ENCODE measurements at places on chromosomes 12 and 14.
A peak's percentile ranks its signal among the peaks of the same experiment; 100 is the strongest.

DNA sequence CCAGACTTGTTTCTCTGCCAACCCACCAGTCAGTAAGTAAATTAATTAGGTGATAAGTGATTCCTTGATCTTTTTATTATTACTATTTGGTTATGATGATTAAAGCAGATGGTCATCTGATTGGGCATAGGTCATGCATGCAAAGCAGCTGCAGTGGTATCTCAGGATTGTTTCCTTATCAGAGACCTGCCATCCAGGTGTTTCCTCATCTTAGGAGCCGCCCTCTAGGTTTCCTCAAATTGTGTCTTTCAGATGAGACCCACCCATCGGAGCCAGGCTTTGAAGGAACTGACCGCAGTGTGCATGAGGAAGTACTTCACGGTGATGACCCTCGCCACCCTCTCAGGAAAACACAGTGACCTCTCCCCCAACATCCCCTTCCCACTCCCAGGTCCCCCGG lies 63.3 kb downstream of the ZFP36L1 start:
- no peak for DNase-seq

GRCh38 chr14:59239022-59239421 lies 50.6 kb downstream of the DAAM1 start:
- DNase-seq: no peak

DNA sequence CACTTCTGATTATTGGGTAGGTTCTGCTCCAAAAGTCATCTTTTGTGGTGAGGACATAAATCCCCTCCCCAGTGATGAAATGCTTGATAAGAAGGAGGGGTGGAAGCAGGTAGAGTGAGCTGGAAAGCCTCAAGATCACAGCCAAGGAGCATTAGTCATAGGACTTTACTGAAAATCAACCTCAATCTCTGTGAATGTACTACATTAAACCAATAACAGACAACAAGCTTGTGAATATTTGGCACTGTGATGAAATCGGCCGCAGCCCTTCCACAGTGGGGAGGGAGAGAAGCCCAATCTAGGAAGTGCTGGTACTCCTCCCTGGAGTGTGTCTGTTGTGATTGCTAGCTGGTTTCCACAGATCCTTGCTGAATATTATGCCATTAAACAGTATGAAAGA lies 41.2 kb upstream of the PTCSC3 start:
- DNase-seq: no peak

DNA sequence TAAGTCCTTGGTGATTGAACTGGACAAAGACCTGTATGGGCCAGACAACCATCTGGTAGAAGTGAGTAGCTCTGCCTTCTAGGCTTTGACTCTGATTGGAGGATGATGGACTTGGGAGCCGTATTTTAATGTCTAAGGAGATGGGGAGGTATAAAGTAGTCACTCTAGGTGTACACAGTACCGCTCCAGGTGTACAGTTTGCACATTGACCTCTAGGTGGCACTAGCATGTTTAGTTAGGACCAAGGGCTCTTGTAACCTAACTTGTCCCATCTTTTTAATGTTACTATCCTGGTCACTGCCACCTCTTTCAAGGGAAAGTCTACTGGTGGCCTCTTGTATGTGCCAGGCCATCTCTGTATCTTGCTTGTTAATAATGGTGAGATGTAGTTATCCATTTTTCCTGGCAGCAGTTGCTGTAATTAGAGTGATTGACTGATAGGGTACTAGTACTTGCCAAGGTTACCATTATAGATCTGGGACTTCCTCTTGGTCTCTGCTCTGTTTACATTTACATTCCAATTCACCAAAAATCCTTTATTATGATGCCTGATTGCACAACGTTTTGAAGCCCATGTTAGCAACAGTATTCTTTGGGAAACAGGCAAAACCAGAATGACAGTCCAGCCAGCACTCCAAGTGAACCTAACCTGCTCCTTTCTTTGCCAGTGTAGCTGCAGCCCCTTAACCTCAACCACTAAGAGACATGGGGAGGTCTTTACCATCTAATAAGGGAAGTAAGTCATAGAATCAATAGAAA lies 3.6 kb downstream of the SMARCD1 start:
- DNase-seq: peak; percentile 58

- no peak for DNase-seq
Observed at GRCh38 chr12:50186681-50187080, 19.5 kb upstream of the CERS5 start.

DNA sequence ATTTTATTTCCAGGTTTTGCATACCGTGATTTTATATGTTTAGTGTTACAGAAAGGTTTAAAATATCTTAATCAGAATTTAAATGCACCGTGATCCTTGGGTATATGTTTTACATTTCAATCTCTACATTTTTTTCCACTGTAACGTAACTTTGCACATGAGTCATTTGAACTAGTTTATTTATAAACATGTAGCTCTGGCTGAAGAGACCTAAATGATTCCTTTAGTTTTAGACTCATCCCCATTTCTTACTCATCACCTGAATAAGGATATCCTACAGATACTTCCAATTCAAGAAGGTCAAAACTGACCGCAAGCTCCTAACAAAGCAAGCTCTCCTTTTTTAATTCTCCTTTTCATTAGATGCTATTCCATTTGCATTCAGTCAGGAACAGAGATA lies 42.7 kb upstream of the SLC6A15 start:
- no peak for DNase-seq

DNA sequence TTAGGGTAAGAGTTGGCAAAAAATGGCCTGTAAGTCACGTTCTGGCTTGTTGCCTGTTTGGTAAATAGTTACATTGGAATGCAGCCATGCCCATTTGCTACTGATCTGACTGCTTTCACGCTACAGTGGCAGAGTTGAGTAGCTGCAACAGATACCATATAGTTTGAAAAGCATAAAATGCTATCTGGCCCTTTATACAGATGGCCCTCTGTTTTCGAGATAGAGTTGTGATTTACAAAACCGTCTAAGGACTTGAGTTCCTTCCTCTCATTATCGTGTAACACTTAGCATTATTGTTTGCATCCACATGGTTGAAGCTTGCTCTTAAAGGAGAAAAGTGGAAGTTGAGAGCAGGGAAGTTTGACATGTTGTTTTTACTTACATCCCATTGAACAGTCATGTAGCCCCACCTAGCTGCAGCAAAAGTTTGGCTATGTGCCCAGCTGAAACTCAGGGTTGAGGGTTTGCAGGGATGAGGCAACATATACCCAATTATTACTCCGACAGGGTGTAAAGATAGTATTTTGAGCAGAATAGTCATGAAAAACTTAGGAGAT lies 11.3 kb upstream of the SCFD1 start:
- peak; percentile 49 for DNase-seq

- DNase-seq: no peak
Observed at GRCh38 chr12:128336204-128337070, 69.5 kb downstream of the TMEM132C start.

- no peak for DNase-seq
Observed at GRCh38 chr12:98514982-98515286, 456 bp upstream of the TMPO start.

DNA sequence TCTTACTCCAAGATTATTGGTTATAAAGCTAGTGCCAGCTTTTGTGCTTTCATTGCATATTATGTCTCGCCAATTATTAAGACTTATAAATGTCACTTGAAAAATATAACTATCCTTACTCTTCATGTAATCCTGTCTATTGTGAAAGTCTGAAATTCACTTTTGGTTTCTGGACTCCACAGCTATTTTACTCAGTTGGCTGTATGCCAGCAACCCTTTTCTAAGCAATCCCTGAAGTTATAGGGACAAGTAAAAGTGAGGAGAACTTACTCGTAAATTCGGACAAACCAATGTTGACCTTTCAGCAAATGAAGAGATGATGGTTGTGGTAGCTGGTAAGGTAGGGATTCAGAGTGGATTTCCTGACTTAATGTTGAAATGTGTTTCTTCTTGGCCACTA lies 196.3 kb downstream of the NPAS3 start:
- DNase-seq: no peak

- no peak for DNase-seq
Observed at GRCh38 chr14:104283197-104284106, 145.1 kb downstream of the KIF26A start.

DNA sequence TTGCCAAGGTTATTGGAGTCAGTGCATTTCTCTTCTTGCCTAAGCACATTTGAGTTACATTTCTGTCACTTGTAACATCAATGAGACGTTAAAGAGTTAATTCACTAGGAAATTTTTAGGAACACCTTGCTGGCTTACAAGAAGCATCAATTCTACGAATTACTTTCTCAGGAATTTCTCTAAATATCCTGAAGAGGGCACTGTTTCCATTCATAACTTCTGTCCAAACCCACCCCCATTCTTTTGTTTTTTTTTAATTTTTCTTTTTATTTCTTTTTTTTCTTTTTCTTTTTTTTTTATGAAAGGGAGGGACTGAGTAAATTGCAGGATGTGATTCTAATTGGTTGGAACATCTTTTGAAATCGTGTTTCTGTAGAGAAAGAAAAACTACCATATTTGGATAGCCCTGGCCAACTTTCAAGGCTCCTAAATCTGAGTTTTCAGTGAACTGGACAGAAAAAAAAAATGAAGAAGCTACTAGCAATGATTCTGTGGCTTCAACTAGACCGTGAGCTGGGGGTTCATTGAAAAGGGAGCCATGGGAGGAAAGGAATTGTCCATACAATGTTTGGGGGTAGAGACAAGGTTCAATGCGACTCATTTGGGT lies 285.3 kb downstream of the DAD1 start:
- DNase-seq: peak; percentile 15

DNA sequence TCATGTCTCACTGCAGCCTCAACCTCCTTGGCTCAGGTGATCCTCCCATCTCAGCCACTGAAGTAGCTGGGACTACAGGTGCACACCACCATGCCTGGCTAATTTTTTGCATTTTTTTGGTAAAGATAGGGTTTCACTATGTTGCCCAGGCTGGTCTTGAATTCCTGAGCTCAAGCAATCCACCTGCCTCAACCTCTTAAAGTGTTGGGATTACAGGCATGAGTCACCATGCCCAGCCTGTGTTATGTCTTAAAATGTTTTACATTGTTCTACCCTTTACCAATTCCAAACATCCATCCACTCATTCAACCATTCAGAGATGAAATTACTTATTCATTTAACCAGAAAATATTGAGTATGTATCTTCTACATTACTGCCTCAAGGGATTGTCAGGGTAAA lies 111.6 kb upstream of the BTG1 start:
- DNase-seq: no peak

GRCh38 chr12:116934908-116935705 lies 24.4 kb downstream of the FBXW8 start:
- DNase-seq: no peak

- no peak for DNase-seq
Observed at GRCh38 chr14:90000935-90001334, 45.2 kb downstream of the TDP1 start.

GRCh38 chr14:100147181-100147631 lies 12.2 kb downstream of the DEGS2 start:
- DNase-seq: no peak

DNA sequence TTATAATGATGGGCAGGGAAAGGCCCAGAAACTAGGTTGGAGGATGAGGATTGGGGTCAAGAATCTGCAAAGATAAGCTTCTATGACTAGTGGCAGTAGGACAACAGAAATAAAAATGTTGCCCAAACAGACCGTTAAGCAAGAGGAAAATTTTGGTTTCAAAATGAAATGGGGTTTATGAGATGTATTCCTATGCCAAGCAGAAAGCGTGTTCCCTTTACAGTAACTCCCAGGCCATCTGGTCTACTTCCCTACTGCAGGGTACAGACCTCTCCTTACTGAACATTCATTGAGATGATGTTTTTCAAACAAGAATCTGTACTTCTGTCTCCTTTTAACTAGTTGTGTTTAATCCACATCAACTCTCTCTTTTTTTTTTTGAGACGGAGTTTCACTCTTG lies 20.4 kb upstream of the TMEM229B start:
- DNase-seq: no peak

- peak; percentile 37 for DNase-seq
Observed at GRCh38 chr14:33475623-33476022, 475.3 kb downstream of the EGLN3 start.

GRCh38 chr12:54184024-54184805 lies 4.6 kb downstream of the SMUG1 start:
- no peak for DNase-seq

DNA sequence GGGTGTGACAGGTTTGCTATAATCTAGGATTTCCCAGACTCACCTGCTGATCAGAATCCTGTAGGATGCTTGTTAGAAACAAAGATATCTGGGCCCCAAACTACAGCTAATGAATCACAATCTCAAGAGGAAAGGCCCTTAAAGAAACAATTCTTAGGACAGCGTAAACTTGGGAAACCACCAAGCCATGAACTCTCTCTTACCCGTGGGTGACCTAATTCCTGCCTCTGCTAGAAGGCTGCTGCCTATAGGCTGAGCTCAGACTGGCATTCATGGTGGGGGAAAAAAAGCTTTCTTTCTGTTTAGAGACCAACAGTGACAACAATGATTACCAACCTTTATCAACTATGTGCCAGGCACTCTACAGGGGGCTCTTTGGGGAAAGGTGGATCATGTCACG lies 213.9 kb upstream of the FKBP4 start:
- peak; percentile 65 for DNase-seq

DNA sequence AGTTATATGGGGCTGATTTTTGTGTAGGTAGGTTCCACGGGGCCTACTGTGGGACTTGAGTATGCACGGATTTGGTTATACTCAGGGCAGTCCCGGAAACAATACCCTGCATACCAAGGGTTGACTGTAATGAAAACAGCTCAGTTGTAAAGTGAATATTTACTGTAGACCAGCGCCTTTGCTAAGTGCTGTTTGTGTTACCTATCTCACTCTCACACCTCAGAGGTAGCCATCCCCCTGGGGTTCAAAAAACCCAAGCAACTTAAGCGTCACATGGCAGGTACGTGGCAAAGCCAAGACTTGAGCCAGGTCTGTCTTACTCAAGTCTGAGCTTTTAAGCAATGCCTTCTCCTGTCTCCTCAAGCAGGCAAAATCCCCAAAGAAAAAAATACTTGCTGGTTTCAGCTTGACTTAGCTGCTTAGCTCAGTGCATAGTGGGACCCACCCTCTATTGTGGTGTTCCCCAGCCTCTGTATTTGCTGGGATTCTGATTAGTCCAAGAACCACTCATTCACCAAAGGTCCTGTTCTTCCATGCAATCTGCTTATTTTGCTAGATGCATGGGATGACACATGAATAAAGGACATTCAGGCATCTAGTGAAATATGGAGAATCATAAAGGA lies 34.2 kb upstream of the STRN3 start:
- no peak for DNase-seq

- DNase-seq: no peak
Observed at GRCh38 chr14:20591235-20591634, at the start of gene RNASE12. RNASE12 (minus strand) TSS chr14:20591376; CDS start chr14:20590723, 653 bp downstream.

DNA sequence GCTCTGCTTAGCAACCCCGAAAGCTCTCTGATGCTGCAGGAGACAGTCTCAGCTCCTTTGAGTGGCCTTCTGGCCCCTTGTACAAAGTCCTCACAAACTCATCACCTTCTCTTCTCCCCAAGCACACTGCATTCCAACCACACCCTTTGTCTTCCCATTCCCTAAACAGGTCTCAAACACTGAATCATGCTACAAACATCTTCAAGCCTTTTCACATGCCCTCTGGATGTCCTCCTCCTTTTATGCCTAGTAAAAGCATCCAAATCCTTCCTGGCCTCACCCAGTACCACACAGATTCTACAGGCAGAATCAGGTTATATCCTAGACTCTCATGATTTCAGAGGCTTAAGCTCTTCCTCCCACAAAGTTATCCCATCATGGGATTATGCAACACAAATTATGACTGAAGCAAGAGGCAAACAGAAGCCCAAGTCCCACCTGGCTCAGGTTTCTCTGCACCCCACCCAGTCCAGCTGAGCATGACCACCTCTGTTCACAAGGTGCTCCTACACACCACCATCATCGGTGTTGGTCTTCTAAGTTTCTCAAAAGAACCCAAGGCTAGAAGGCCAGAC lies 61.4 kb upstream of the PCED1B start:
- no peak for DNase-seq
